Stimulated activated CD8-positive, alpha-beta memory T cell treated with anti-CD3 and anti-CD28 coated beads, Interleukin-7, amount 100 ng/mL, for 4 hours (primary cell): ENCODE measurements at places on chromosomes 1 and 21.

- no peak for DNase-seq
These were observed 93.0 kb upstream of the BMP8A start for GRCh38 chr1:39398278-39399021.

GRCh38 chr1:193109619-193110018 lies 4.4 kb upstream of the GLRX2 start:
- DNase-seq: no peak

DNA sequence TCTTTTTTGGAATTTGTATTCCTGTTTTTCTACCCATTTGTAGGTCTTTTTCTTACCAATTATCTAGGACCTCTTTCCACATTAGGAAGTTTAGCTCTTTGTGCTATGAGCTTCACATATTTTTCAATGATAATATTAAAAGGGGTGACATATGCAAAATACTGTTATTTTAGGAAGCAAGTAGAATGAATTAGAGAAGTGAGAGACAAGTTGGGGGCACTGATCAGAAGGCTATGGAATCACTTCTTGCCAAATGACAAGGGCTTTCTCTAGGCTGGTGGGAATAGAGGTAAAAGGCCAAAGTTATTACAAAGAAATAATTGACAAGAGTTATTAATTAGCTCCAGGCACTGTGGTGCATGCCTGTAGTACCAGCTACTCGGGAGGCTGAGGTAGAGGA lies 4.3 kb upstream of the BCAR3 start:
- no peak for DNase-seq

GRCh38 chr1:227885648-227886502 lies 61.9 kb downstream of the WNT9A start:
- no peak for DNase-seq

GRCh38 chr21:38820471-38821239 lies 14.9 kb downstream of the ETS2 start:
- DNase-seq: no peak

DNA sequence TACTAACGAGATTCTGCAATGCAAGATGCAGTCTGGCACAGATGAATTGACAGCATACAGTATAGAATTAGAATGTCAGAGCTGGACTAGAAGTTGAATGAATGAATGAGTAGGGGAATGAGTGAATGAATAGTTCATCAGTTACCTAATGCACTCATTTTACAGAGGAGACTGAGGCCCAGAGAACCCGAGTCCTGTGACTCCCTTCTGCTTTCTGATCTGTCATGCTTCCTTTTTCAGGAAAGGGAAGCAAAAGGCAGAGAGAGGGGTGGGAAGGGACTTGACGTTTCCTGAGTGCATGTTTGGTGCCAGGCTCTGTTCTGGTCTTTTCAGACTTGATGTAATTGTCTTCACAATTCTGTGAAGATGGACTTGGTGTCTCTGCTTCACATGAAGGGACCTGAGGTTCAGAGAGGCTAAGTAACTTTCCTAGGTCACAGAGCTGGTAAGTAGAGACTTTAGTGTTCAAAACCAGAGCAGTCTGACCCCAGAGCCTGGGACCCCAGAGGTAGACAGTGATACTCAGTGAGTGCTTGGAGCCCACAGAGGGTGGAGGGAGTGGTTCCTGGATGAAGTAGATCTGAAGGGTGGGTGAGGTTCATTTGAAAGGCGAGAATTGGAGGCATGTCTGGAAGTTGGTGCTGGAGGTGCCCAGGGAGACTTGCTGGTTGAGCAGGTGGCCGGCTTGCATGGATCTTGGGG lies 8.0 kb upstream of the MEX3A start:
- DNase-seq: no peak

DNA sequence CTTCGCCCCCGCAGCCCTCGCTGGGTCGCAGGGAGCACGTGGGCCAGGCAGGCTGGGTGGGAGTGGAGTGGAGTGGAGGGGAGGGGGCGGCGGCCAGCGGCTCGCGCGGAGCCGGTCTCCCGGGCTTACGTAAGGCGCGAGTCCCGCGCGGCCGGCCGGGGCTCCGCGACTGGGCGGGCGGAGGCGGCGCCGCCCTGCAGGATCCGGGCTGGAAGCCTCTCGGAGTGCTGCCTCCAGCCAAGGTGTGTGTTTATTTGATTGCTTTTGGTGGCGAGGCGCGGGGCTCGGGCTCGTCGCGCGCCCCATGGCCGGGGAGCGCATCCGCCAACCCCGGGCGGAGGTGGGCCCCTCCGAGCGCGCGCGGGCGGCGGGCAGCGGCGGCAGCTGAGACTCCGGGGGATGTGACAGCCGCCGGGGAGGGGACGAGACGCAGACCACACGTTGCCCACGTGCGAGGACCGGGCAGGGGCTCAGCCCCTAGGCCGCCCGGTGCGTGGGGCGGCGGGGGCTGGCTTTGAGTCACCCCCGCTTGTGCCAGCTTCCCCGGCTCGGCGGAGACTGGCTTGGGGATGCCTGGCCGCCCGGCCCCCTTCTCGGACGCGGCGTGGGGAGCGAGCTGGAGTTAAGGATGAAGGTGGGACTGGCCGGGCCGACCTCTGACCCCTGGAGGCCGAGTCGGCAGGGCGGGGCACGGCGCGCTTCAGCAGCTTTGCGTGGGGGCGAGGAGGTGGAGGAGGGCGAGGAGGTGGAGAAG lies 402 bp upstream of the AK4 start:
- DNase-seq: peak; percentile 38

DNA sequence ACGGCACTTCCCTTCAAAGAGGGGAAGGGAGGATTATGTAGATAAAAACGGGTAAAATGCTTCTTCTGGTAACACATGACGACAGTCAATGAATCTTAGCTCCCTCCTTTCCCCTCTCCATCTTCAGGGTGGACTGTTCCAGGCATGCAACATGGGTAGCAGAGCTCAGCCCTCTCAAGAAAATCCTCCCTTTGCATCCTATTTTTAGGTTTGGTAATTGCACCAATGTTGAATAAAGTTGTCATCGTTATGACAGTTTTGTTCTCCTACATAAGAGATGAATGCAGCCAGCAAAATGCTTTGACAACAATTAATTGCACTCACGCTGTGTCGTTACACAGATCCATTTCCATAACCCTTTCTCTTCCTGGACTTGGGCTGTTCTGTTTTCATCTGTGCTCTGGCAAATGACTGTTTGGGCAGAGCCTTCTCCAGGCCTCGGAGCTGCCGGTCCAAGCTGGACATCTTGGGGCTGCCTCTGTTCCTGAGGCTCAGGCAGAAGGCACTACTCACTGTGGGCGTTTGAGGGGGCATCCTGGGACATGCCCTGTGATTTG lies 127.6 kb downstream of the CNIH3 start:
- no peak for DNase-seq

DNA sequence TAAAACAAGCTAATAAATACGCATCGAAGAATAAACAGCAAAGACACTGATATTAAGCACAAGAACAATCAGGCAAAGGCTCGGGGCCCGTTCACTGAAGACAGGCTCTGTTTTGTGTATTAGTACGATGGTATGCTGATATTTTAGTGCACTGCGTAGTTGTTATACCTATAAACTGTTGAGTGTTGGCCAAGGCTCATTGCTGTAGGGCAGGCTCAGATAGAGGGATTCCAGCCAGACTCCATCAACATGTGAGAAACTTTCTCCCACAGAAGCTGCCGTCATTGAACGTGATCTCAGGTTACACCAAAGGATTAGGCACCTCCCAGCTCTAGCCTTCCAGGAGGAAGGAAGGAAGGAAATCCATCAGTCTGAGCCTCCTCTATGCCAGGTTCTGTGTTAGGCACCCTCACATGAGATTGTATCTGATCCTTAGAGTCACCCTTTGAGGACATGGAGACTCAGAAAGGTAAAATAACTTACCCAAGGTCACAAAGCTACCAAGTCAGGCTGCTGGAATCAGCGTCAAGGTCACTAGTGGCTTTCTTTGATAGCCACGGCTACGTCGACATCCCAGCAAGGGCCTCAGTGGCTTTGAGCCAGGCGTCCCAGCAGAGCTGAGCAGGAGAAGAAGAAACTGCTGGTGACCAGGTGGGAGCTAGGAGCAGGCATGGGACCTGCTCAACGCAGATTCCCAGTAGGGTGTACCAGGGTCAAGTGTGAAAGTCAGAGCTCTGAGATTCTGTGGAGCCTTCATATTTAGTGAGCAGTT lies 14.8 kb downstream of the BCAR3 start:
- no peak for DNase-seq

DNA sequence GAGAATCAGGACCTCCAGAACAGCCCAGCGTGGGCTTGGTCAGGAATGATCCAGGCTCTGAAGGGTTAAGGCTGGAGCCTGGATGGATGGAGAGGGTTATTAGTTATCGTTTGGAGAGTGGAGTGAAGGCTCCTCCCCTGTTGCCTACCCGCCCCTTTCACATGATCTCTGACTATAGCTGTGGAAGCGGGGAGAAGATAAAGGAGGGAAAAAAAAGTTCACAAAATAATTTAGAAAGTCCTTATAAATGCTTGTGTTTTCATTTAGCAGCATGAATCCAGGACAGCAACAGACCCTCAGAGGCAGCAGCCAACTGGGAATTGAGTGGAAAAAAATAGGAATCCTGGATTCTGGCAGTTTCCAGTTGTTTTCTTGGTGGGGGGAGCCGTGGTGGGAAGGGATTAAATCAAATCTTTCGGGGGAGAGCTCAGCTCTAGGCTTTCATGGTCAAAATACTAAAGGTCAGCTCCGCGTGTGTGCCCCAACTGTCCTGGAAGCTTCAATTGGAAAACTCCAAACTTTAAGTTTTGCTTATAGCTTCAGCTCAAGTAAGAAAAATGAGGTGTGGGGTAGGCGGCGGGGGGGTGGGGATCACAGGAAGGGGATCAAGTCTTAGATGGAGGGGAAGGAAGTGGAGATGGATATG lies 595 bp upstream of the DDR2 start:
- no peak for DNase-seq

- DNase-seq: no peak
These were observed 21.5 kb upstream of the MYSM1 start for GRCh38 chr1:58721247-58721820.

- DNase-seq: no peak
These were observed 102.9 kb downstream of the VAV3 start for GRCh38 chr1:107862064-107862463.

GRCh38 chr1:10149231-10149630 lies 61.1 kb upstream of the KIF1B start:
- DNase-seq: no peak

GRCh38 chr1:220483700-220484099 lies 44.2 kb upstream of the MARK1 start:
- DNase-seq: no peak

DNA sequence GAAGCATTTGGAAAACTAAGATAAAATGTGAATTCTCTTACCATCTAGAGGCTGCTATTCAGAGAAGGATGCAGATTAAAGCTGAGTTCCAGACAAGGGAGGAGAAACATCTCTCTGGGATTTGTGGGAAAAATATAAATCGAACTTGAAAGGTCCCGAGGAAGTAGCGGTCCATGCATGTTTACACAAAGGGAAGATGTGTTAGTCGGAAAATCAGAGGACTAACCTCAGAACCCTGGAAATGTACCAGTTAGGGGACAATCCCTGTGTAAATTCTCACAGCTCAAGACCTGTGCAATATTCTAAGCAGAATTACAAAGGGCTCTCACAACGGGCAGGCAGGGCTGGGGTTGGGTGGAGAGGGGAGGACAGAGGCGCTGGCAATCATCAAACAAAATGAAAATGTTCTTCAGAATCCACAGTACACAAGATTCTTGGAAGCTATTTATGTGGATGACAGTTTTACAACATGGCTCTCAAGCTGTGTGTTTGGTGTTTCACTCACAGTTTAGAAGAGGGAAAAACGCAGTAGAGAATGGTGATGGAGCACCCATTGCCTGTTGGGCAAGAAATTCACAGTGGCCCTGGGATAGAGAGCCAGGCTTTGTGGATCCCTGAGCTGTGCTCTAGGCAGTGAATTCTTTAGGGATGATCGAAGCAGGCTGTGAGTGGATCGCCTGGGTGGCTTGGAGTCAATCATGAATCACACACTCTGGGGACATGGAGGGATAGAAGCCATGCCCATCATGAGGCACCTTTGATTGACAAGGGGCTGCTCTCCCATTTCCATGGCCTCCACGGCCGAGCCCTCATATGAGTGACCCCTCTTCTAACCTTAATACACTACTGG lies 47.6 kb downstream of the KCNJ6 start:
- DNase-seq: no peak

DNA sequence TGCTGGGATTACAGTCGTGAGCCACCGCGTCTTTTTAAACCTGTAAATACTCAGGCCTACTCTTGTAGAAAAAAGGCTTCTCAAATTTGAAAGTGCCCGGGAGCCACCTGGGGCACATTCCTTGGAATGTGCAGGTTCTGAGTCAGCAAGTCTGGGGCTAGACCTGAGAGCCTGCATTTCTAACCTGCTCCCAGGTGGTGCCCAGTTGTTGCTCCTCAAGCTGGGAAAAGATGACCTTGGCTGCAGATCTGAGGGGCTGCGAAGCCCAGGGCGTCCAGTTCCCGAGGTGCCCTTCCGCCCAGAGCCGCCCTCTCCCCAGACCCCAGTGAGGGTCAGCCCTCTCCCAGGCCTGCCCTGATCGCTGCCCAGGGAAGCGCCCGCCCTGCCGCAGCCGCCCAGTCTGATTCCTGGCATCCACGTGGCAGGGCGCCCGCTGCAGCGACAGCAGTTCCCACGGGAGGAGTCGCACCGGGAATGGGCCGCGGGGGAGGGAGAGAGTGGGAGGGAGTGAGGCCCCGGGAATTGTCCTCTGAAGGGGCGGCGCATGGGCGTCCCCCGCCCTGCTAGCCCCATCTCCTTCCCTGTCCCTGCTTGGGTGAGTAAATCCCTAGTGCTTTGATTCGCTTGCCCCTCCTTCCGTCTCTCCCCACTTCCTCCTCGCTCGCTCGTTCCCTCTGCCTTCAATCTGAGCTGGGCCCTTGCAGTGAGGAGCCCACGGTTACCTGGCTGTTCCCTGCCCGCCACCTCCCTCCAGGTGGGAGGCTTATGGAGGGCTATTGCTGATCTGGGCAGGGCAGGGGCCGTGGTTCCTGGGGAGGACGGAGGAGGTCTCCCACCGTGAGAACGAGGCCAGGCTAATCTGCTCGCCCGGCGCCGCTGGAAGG lies 18.8 kb upstream of the TENT5B start:
- DNase-seq: no peak

- no peak for DNase-seq
These were observed 10.3 kb downstream of the PARS2 start for GRCh38 chr1:54754045-54754444.

DNA sequence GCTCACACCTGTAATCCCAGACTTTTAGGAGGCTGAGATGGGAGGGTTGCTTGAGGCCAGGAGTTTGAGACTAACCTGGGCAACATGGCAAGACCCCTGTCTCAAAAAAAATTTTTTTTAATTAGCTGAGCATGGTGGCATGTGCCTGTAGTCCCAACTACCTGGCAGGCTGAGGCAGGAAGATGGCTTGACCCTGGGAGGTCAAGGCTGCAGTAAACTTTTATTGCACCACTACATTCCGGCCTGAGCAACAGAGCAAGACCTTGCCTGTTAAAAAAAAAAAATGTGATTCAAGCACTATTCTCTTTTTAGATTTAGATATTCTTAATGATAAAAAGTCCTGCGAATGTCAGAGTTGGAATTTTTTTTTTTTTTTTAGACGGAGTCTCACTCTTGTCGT lies 102.5 kb upstream of the L1TD1 start:
- DNase-seq: no peak

DNA sequence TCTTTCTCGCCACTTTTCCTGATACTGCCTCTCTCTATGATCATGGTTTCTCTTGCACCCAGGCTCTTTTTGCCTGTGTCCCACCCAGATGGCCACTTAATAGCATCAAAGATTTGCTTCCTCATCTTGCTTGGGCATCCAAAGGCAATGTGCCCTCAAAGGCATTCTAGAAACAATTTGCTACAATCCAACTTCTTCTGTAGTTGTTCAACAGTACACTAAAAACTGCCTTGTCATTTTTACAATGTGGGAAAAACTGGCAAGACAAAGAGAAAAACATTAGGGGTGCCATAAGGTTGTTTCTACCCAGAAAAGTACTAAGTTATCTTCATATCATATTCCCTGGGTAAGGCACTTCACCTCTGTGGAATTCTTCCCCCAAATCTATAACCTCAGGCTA lies 16.5 kb upstream of the KLF18 start:
- DNase-seq: no peak
